ENCODE measurements at places on chromosomes 2 and 18.

DNA sequence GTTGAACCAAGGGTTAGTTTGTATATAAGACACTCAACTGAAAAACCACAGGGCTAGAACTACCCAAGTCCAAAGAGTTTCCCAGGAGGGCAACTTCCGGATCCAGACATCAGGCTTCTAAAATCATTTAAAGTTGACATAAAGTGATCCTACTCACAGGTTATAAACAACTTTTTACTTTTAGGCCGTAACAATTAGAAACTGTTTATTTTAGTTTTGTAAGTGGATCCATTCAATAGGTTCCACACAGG lies 454.6 kb downstream of the MEIS1 start:
- no peak for DNase-seq

GRCh38 chr2:150465703-150466569 lies 21.5 kb downstream of the RND3 start:
- DNase-seq: no peak

GRCh38 chr2:48249631-48250473 lies 280.1 kb upstream of the STON1 start:
- DNase-seq: no peak

DNA sequence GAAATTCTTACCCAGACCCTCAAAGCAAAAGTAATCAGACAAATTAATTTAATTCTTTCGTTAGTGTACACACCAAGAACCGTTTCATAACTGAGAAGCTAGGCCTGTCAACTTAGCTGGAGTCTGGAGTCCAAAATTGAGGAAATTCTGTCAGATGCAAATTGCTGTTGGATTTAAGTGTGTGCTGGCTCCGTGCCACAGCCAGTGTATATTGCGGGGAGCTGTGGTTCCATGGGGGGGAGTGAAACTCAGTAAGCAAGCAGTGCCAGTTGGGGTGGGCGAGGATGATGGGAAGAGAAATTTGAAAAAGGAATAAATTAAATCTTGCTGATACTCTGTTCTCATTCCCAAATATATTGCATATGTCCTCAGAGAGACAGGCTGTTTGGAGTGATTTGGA lies 4.0 kb downstream of the ARPC2 start:
- DNase-seq: no peak

- DNase-seq: no peak
These were observed 85.1 kb upstream of the ZBTB14 start for GRCh38 chr18:5380586-5380985.

GRCh38 chr2:37786854-37787253 lies 115.4 kb upstream of the CDC42EP3 start:
- no peak for DNase-seq

DNA sequence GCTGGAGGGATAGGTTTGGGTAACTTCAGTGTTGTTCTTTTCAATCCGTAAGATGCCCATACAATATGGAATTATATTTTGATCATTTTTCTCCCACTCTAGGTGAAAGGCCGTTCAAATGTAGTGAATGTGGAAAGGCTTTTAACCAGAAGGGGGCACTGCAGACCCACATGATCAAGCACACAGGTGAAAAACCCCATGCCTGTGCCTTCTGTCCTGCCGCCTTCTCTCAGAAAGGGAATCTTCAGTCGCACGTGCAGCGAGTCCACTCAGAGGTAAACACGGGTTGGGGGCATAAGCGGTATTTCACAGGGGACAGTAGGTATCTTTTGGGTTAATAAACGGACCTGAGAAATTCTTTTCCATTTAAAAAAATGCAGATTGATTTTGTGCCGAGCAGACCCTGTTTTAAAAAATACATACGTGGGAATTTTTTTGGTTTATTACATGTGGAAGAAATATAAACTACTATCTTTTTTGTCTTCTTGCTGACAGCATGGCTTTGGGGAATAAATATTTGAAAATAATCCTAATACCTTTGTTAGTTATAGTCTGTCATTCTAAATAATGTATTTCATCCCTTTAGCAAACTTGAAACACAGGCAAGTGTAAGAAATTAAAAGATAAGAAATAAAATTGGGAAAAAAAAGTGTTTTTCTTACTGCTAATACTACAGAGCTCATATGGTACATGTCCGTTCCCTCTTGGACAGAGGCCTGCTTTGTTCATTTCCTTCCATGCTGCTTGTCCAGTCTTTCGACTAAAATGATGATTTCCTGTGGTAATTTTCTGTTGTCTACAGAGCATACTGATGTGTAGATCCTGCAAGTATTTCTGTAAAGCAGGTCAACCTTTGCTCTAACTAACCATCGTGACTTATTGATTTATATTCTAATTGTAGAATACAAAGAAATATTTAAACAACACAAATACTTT lies 53.3 kb downstream of the ZNF236 start:
- DNase-seq: no peak

- DNase-seq: no peak
These were observed 1.3 kb downstream of the TMEM150A start for GRCh38 chr2:85600951-85601770.

DNA sequence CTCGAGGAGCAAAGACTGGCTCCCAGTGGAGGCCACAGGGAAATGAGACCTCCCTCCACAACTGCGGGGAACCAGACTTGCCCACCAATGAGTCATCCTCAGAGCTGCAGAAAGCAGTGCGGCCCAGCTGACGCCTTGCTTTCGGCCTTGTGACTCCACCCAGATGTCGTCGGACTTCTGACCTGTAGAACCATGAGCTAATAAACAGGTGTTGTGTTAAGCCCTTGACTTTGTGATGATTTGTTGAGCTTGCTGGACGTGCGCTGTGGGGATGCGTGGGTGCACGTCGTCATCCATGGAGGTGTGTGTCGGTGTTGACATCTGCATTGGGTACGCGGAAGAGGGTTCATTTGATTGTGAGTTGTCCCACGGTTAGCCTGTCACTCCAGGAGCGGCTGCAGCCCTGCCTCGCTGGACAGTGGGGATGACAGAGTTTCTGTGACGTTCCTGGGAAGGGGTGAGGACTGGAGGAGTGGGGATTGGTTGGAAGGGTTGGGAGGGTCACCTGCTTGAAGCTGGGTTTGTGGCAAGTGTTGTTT lies 154.1 kb downstream of the SH3BP4 start:
- DNase-seq: no peak

GRCh38 chr2:73250872-73251846 lies 17.1 kb downstream of the CCT7 start:
- no peak for DNase-seq

DNA sequence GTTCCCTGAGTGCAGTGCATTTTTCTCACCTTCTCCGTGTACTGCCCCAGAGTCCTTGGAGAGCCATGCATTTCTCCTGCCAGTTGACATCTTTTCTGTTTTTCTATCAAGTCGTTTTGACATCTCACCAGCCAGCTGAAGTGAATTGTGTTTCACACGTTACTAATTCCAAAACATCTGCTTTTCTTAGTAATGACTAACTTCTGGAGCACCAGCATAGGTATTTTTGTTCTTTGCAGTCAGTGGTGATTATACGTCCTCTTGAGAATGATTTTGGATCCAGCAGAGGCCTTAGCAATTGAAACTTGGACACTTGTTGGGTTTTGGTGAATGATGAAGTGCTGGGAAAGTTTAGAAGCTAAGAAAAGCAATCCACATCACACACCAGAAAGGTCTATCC lies 112.5 kb downstream of the PIK3C3 start:
- DNase-seq: no peak

DNA sequence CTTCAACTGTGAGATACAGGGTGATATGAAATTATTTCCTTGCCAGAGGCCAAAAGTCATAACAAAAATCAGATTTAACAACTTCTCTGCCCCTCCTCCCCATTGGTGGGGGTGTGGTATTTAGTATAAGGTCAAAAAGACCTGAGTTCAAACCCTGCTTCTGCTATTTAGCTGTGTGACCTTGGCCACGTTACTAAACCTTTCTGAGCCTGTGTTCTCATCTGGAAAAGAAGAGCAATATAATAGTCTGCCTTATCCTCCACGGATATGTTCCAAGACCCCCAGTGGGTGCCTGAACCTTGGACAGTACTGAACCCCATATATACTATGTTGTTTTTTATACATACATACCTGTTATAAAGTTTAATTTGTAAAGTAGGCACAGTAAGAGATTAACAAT lies 3.7 kb downstream of the CDC42EP3 start:
- DNase-seq: no peak

DNA sequence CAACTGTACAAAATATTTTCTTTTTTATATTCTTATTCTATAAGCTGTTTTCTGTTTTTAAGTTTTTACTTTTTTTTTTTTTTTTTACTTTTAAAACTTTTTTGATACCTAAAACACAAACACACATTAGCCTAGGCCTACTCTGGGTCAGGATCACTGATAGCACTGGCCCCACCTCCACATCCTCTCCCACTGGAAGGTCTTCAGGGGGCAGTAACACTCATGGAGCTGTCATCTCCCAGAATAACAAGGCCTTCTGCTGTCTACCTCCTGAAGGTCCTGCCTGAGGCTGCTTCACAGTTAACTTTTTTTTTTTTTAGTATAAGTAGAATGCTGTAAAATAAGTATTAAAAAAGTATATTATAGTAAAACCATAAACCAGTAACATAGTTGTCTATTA lies 415.1 kb downstream of the PTPRM start:
- no peak for DNase-seq

- DNase-seq: no peak
These were observed 445.5 kb upstream of the PKDCC start for GRCh38 chr2:41602341-41602740.

GRCh38 chr2:108909275-108909823 lies 79.7 kb downstream of the EDAR start:
- DNase-seq: no peak

GRCh38 chr18:72868585-72869225 lies 918 bp upstream of the NETO1 start:
- DNase-seq: no peak

GRCh38 chr2:206616151-206616550 lies 26.1 kb upstream of the FAM237A start:
- DNase-seq: no peak

DNA sequence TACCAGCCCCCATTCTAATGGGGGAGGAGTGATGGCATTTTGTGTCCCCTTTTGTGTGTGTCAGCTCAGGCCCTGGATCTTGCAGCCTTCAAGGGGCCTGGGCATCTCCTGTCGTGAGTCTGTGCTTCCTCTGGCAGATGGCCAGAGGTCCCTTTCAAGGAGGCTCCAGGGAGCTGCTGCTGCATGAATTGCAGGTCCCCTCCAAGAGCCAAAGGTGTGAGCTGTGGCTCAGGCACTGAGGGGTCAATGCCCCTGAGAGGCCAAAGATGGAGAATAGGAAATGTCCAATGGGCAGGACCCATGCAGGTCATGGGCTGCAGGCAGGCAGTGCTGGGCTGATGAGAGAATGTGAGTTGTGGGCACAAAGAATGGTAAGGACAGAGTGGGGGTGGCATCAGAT lies 10.4 kb downstream of the MAB21L4 start:
- DNase-seq: no peak

GRCh38 chr18:68220458-68220857 lies 494.4 kb downstream of the TMX3 start:
- DNase-seq: no peak

DNA sequence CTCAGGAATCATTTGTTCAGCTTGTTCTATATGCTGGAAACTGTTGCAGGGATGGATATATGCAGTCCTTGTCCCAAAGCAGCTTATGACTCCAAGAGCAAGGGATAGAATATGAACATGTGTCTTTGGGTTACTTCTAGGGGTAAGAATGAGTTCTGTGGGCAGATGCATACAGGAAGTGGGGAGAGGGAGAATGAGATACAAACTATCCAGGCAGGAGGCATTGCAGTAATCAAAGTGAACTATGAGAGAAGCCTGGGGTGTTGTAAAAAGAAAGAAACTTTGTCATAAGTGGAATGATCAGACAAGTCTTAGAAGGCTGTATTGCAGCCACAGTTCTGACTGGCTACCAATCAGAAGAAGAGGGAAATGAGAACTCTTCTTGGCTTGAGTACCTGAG lies 44.8 kb upstream of the RAB6D start:
- no peak for DNase-seq

DNA sequence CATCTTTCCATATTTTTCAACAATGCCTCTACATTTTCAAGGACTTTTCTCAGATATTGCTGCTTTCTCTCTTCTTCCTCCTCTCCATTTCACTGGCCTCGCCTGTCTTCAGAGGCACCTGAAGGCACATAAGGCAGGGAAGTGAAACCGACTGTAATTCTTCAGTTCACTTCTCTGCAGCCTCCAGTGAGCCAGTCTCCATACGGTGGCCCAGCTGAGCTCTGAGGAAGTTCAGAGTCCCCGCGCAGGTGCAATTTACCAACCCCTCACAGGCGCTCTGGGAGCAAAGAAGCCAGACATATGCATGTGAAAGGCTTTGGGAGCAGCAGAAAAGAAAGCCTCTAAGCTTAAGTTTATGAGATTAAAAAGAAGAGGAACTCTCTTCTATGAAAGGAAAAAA lies 12.4 kb downstream of the KLHL14 start:
- no peak for DNase-seq

GRCh38 chr2:28593160-28593755 lies 97.4 kb downstream of the PLB1 start:
- no peak for DNase-seq

- no peak for DNase-seq
These were observed 91.4 kb upstream of the PXDN start for GRCh38 chr2:1835581-1836201.

DNA sequence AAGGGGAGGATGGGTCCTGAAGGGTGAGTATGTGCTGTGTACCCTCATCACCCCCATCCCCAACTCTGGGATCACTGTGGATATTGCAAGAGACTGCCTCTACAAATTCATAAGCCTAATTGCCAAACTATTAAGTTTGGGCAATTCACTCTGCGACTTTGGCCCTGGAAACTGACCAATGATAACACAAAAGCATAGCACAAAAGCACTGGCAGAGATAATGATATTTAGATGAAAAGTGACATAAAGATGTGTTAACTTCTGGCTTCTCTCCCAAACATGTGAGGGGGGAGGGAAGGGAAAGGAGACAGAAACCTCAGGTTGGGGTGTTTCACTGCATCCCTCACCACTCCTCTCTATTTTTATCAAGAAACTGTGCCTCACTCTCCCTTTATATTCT lies 150.3 kb downstream of the SATB2 start:
- DNase-seq: no peak

GRCh38 chr2:38092196-38092902 lies 16.4 kb upstream of the CYP1B1 start:
- no peak for DNase-seq

DNA sequence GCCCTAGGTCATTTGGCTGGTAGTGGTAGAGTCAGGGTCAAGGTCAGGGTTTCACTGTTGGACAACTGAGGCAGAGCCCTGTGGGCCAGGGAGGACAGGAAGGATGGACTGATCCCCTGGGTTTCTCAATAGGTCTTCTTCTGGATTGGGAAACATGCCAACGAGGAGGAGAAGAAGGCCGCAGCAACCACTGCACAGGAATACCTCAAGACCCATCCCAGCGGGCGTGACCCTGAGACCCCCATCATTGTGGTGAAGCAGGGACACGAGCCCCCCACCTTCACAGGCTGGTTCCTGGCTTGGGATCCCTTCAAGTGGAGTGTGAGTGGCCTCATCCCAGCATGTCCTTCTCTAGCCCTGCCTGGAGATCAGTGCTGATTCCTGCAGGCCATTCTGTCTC lies 18.1 kb downstream of the VIL1 start:
- no peak for DNase-seq

GRCh38 chr2:211996857-211997256 lies 541.7 kb downstream of the ERBB4 start:
- DNase-seq: no peak

Data from activated CD4-positive, alpha-beta T cell treated with anti-CD3 and anti-CD28 coated beads for 24 hours (primary cell).